ENCODE measurements at places on chromosomes 2 and 18.

- DNase-seq, result no peak
Observed at GRCh38 chr2:240507060-240507777, 50.6 kb downstream of the ANKMY1 start.

GRCh38 chr2:176075481-176075880 is 8.3 kb downstream of the EVX2 start:
- DNase-seq, result no peak

- no peak for DNase-seq
Observed at GRCh38 chr2:165402162-165402561, 67.3 kb upstream of the CSRNP3 start.

DNA sequence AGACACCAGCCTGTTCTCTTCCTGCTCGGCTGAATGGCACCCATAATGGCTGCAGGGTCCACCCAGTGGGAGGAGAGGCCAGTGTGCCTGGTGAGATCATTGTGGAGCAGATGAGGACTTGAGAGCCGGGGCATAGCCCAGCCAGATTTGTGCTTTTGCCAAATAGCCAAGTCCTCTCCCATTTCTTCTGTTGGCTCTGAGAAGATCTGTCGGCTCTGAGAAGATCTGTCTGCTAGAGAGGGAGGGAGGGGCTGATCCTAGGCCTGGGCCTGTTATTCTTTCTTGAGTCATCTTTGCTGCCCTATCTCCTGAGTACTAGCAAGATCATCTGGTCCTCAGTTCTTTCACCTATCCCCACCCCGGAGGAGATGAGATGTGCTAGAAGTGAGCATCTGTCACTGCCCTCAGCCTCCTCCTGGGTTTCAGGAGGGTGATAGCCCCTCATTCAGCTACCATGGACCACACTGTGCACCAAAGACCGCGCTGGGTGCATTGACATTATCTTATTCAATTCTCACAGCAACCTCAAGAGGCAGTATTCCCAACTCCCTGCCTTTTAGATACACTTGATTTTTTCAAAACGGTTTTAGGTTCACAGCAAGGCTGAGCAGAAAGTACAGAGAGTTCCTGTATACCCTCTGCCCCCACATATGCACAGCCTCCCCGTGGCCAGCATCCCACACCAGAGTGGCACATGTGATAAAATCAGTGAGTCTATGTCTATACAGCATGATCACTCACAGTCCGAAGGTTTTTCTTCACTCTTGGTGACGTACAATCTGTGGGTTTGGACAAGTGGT is 98.6 kb downstream of the CAPN13 start:
- DNase-seq, result no peak

DNA sequence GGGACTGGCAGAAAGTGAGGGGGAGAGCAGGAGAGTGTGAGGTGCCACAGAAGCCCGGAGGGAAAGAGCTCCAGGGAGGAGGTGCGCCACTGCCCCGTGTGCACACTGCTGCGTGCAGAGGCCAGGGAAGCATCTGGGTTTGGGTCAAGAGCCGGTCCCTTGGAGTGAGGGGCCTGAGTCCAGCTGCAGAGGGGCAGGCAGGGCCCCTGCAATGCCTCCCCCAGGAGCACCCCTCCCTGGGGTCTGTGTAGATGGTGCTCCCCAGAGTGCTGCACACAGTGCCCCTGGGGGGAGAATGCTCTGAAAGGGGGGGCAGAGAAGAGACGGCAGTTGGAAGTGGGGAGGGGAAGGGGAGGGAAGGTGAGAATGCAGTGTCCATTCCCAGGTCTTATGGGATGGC is 3.7 kb upstream of the LIMS2 start:
- no peak for DNase-seq

- no peak for DNase-seq
Observed at GRCh38 chr2:9244985-9245544, 38.5 kb downstream of the ASAP2 start.

GRCh38 chr2:129849559-129850160 is 129.8 kb upstream of the RAB6C start:
- DNase-seq, result peak; percentile 50

GRCh38 chr2:32678825-32679224 is 51.0 kb downstream of the TTC27 start:
- peak; percentile 28 for DNase-seq

GRCh38 chr2:121200419-121201315 is 84.3 kb downstream of the TFCP2L1 start:
- no peak for DNase-seq

DNA sequence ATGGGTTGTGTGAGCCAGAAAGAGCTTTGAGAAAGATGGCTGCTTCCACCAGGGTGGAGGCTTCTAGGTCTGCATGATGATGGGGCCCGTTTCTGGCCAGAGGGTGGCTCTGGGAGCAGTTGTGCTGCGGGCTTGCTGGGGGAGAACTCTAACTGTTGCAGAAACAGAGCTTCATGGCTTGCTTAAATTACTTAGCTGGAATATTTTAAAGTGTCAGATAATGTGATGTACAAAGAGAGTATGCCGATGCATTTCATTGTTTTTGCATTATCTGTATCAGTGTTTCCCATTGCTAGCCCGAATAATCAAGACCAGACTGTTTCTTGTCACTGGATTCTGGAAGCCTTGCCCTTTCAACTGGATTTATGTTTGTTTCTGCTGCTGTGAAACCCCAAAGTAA is 6.3 kb upstream of the DRC1 start:
- DNase-seq, result no peak

DNA sequence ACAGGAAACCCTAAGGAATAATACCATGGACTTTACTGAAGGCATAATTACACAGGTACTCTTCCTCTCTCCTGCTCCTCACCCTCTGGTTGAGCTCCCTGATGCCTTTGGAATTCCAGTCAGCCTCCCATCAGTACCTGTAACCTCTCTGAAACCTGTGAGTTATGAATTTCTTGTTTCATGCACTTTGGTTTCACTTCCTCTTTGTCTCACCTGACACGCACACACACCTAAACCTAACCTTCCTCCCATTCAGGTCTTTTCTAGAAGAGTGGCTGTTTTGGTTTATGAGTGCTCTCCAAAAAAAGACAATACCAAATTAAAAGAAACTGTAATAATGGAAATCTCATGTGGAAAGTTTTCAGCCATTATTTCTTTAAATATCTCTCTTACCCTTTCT is 451.3 kb upstream of the VWC2L start:
- no peak for DNase-seq

GRCh38 chr2:206031162-206031784 is 54.7 kb downstream of the INO80D start:
- peak; percentile 25 for DNase-seq

- no peak for DNase-seq
Observed at GRCh38 chr2:189218236-189218635, 38.7 kb upstream of the COL5A2 start.

- no peak for DNase-seq
Observed at GRCh38 chr2:124489686-124490085, 464.6 kb downstream of the CNTNAP5 start.

DNA sequence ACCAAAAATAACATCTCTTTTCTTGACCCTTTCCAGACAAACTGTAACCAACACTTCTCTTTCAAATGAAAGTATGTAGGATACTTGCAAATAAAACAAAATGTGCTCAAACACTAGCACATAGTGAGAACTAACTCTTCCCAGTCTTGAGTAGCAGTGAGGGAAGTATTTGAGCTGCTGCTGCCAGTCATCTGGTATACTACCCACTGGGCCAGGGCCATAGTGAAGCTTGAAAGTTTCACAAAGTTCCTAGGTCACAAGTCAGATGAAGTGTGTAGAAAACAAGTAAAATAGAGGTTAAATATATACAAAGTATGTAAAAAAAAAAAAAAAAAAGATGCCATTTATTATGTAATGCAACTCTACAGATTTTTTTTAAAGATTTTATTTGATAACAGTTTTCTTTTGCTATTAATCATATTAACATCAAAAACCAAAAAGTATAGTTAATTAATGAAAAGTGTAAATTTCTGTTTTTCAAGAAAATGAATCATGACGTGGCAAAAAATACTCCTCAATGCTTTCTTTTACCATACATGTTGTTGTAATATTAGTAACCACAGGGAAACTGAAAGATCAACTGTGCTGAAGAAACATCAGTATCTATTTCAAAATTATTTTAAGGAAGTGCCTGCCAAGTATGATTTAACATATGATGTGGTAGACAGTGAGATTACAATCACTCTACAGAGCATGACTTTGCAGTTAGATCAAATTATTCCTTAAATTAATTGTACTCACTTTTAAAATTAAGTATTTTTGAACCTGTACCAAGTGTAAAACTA is 21.6 kb upstream of the TRIB2 start:
- no peak for DNase-seq

- DNase-seq, result no peak
Observed at GRCh38 chr2:136121204-136121910, 3.4 kb upstream of the CXCR4 start.

DNA sequence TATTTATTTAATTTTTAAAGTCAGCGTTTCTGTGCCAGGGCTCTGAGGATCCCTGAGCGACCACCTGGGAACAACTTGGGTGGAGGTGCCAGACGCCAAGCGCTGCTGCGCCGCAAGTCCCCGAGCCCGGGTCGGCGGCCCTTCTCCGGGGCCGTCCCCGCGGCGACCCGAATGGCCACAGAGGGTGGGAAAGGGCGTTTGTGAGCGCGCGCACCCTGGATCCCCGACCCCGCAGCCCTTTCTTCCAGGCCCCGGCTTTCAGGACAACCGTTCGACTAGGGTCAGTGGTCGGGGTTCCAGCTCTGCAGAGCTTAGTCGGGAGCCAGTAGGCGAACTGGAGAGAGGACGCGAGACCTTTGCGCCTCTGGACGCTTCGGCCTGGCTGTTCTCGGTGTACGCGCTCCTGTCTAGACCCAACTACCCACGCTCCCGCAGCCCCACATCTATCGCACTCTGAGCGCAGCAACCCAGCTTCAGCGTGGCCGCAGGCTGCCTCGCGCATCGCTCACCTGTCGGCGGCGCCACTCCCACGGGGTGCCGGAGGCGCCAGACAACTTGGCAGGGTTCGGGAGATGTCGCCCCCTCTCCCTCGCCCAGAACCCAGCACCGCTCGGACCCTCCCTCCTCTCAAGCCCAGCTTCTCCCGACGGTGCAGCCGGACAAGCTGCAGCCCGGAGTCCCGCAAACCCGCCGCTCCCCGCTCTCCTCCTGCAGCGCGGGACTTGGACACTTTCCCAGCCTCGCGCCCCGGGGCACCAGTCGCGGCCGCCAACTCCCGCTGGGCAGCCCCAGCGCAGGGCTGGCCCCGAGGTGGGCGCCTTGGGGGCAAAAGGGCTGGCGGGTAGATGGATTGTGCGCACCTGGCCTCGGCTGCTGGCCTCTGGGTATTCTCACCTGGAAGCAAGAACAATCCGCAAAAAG is 758 bp downstream of the LYPD1 start:
- DNase-seq, result peak; percentile 29

GRCh38 chr2:211996857-211997256 is 541.7 kb downstream of the ERBB4 start:
- DNase-seq, result no peak

GRCh38 chr2:239928391-239929350 is 96.5 kb downstream of the NDUFA10 start:
- peak; percentile 7 for DNase-seq

DNA sequence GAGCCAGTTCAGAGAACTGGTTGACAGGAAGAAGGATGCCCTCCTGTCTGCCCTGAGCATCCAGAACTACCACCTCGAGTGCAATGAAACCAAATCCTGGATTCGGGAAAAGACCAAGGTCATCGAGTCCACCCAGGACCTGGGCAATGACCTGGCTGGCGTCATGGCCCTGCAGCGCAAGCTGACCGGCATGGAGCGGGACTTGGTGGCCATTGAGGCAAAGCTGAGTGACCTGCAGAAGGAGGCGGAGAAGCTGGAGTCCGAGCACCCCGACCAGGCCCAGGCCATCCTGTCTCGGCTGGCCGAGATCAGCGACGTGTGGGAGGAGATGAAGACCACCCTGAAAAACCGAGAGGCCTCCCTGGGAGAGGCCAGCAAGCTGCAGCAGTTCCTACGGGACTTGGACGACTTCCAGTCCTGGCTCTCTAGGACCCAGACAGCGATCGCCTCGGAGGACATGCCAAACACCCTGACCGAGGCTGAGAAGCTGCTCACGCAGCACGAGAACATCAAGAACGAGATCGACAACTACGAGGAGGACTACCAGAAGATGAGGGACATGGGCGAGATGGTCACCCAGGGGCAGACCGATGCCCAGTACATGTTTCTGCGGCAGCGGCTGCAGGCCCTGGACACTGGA is 92.5 kb upstream of the EML6 start:
- DNase-seq, result no peak

DNA sequence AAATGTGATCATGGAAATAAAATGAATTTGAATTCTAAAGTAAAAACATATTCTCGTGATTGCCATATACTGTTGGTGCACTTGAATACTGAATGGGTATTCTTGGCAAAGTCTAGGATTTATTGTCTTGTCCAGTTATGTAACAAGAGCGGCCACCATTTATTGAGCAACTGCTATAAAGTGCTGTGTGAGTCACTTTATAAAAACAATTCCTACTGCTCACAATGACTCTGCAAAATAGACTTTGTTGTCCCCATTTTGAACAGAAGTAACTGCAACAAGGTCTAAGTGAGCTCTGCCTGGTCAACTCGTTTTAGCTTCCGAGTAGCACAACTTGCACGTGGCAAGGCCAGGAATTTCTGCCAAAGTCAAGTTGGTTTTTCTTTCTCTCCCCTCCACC is 995.6 kb upstream of the FANCL start:
- DNase-seq, result no peak

GRCh38 chr2:231554748-231555545 is 24.7 kb upstream of the NMUR1 start:
- peak; percentile 66 for DNase-seq

DNA sequence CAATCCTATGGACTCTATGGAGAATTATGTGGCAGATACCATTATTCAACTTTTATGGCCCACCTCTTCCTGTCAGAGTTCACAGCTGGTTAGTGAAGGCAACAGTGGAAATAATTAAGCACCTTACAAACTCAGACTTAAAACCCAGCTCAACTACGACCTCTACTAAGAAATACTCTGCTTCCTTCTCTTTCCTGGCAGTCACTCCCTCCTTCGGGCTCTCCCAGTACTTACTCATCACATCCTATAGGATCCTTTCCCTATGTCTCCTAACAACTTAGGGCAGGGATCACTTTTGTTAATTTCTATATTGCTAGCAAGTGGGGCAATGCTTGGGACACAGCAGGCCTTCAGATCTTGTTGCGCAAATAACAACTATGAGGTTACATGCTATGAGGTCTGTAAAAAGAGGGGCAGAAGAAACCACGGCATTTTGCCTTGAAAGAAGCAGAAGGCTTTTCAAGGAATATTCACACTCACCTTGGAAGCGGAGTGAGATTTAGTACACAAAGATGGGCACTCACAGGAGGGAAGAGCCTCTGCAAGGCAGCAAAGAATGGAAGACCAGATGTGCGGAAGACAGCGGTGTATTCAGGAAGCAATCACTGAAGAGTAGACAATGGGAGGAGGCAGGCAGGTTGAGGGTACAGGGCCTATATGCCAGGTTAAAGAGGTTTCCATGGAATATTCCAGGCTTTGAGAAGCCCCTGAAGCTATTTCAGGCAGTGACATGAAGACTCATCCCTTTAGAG is 2.1 kb downstream of the STK39 start:
- DNase-seq, result peak; percentile 26

- DNase-seq, result no peak
Observed at GRCh38 chr2:154452471-154452870, 246.0 kb upstream of the KCNJ3 start.

DNA sequence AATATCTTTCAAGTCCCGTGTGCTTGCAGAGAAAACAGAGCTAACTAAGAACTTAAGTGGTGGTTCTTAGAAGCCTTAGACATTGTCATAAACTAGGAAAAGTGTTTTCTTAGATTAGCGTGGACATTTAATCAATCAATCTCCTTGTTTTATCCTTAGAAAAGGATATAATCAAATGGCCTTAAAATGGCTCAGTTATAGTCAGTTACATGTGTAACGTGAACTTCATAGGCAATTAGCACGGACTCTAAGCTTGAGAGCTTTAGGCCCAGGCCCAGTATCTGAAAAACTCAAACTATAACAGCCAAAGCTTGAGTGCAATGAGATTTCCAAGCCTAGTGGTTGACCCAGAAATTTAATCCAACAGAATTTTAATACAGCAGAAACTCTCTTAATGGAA is 43.5 kb upstream of the SP3 start:
- no peak for DNase-seq
